ENCODE measurements at places on chromosomes 1 and 21.

GRCh38 chr1:35573198-35574124 lies at the start of gene TFAP2E:
Gene TFAP2E, plus strand, starts transcription at chr1:35573314. Its CDS starts 264 bp downstream, at chr1:35573578.
- DNase-seq: no peak

- peak; percentile 68 for DNase-seq
Observed at GRCh38 chr1:234125283-234125682, 220.8 kb downstream of the SLC35F3 start.

DNA sequence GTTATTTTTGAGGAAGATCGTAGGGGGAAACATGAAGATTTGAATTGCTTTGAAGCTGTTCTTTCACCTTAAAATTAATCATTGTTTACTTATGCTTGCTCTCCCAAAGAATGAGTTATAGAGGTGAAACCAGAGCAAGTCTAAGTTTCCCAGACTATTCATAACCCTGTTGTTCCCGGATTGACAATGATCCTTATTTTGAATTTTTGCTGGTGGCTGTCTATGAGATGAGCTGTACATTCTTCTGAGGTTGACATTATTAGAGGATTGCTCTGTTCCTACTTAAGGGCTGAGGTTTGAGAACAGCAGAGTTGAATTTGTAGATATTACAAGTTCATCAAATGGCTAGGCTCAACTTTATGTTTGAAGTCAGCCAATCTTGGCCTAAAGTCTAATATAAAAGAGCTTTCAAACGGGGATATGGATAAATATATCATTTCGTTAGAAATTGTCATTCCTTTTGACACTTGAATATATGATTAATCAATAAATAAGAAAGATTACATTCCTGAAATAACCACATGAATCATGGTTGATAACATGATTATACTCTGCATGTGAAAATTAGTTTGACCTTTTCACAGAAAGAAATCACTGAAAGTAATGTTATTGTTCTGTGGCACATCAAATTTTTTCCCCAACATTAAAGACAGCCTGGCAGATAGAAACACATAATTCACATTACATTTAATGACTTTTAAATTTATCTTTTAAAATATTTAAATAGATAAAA lies 19.1 kb upstream of the PDE4B start:
- no peak for DNase-seq

DNA sequence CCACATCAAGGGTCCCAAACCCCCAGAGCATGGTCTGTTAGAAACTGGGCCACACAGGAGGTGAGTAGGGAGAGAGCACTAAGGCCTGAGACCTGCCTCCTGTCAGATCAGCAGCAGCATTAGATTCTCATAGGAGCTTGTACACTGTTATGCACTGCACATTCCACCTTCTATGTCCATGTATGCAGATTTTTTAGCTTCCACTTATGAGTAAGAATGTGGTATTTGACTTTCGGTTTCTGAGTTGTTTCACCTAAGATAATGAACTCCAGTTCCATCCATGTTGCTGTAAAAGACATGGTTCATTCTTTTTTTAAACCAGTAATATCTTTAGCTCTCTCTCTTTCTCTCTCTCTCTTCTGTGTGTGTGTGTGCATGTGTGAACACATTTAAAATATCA lies 663 bp upstream of the GBP6 start:
- DNase-seq: no peak

GRCh38 chr1:205020466-205020865 lies 22.5 kb upstream of the CNTN2 start:
- DNase-seq: no peak

DNA sequence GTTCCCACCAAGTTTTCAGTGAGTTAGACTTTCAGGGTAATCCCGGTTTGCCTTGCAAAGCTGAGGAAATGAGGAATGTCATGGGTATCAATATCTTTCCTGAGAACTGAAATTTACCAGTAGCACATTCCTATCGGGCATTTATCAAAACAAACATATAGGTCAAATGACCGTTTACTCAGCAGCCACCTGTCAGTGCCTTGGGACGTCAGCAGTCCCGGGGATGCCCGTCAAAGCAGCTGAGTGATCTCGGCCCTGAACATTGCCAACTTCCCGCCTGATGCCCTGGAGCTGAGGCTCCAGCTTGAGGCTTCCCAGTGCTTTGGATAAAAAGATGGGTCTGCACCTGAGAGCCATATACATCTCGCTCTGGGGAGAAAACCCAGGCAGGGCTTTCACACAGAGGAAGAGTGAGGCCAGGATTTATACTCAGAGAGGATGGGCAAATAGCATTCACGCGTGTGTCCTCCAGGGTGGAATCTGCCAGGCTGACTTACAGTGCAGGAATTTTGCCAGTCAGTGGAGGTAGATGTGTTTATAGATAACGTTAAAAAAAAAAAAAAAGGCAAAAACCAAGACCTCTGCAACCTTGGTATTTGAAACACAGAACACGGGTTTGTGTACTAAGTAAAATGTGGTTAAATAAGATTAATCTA lies 435.7 kb upstream of the VAMP3 start:
- peak; percentile 82 for DNase-seq

GRCh38 chr1:228786361-228787129 lies 51.3 kb downstream of the RHOU start:
- DNase-seq: no peak

DNA sequence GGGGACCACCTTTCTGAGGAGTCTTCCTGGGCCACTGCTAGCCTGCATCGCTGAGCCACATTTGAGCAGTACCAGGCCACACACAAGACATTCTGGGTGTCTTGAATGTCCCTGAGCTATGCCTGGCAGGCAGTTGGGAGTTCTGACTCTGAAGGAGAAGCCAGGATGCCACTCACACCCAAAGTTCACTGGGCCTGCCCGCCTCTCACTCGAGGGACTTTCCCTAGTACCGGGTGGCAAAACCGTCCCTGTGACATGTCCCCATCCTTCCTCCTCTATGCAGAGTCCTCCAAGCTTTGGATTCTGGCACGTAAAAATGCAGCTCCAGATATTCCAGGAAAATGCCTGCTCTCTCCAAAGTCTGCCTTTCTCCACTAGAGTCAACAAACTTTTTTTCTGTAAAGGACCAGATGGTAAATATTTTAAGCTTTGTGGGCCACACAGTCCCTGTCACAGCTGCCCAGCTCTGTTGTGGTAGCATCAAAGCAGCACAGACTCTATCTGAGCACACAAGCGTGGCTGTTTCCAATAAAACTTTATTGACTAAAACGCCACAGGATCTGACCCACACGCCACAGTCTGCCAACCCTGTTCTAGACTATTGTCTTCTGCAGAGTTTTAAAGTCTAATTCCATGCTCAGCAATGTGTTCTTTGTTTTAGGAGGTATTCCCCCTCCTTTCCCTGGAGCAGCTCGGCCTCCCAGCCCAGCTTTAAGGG lies 19.2 kb upstream of the GUCA2B start:
- no peak for DNase-seq

GRCh38 chr1:43420874-43421273 lies 31.2 kb downstream of the SZT2 start:
- DNase-seq: no peak

All from SHP77 treated with DMSO at 0.1 percent for 48 hours (cell line).